ENCODE measurements at places on chromosomes 6 and 20. TPM values are rescaled to one million over a fixed set of nuclear protein-coding genes. Genes with fewer than 3 reads are reported as not detected.
A peak's percentile ranks its signal among the peaks of the same experiment; 100 is the strongest.

Gene DLL1
- 34.7 TPM for total RNA-seq

GRCh38 chr6:89917216-89917615, 22.9 kb downstream of the GJA10 start:
- DNase-seq: no peak
- H3K36me3 ChIP-seq: no peaks in the 10 kb centered on the region
- H3K27ac ChIP-seq: no peak overlapping the region

GRCh38 chr6:153058291-153058690, 55.8 kb upstream of the MTRF1L start:
- no peak overlapping the region for H3K27ac ChIP-seq
- H3K4me3 ChIP-seq: no peak overlapping the region
- H3K27me3 ChIP-seq: no peaks in the 10 kb centered on the region
- no peaks in the 10 kb centered on the region for H3K36me3 ChIP-seq

Gene EPHA7
- total RNA-seq: 9.3 TPM

DNA sequence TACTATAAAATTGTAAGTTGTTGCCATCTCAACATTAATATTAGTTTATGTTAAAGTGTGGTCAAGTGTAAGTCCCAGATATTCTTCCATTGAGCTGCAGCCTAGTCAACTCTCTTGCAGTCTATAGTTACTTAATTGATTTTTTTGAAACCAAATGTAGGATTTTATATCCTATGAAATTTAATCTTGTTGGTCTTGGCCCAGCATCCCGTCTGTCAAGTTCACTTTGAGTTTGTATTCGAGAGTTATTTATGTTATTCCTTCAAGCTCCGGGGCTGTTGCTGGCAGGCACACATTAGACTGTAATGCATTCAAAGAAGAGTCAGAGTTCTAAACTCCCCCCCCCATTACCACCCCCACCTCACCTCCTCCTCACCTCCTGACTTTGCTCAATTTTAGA, 71.0 kb upstream of the SPACA1 start:
- no peak overlapping the region for H3K27ac ChIP-seq
- H3K36me3 ChIP-seq: no peaks in the 10 kb centered on the region
- H3K27me3 ChIP-seq: no peaks in the 10 kb centered on the region

- H3K36me3 ChIP-seq: no peaks in the 10 kb centered on the region
- no peaks in the 10 kb centered on the region for H3K27me3 ChIP-seq
- no peaks in the 10 kb centered on the region for H3K4me1 ChIP-seq
- H3K4me3 ChIP-seq: no peak overlapping the region
- no peak overlapping the region for H3K27ac ChIP-seq
Measured at GRCh38 chr20:42987376-42988114, 202.2 kb downstream of the PTPRT start.

DNA sequence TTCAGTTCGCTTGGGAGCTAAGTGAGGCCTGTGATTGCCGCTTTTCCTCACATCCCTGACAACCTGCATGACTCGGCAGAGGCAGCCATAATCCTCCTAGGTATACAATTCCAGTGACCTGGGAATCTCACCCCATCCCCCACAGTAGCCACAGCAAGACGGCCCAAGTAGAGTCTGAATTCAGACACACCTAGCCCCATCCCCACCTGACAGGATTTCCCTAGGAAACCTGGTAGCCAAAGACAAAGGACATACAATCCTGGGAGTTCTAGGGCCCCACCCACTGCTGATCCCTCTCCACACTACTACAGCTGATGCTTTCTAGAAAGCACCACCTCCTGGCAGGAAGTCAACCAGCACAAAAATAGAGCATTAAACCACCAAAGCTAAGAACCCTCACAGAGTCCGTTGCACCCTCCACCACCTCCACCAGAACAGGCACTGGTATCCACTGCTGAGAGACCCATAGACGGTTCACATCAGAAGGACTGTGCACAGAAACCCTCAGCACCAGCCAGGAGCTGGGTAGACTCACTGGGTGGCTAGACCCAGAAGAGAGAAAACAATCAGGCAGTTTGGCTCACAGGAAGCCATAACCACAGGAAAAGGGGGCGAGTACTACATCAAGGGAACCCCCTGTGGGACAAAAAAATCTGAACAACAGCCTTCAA, 17.9 kb upstream of the RUNX2 start:
- H3K4me3 ChIP-seq: no peak overlapping the region
- peaks cover 4% of the 10 kb centered on the region for H3K4me1 ChIP-seq
- DNase-seq: no peak
- no peaks in the 10 kb centered on the region for H3K36me3 ChIP-seq
- no peaks in the 10 kb centered on the region for H3K27me3 ChIP-seq

DNA sequence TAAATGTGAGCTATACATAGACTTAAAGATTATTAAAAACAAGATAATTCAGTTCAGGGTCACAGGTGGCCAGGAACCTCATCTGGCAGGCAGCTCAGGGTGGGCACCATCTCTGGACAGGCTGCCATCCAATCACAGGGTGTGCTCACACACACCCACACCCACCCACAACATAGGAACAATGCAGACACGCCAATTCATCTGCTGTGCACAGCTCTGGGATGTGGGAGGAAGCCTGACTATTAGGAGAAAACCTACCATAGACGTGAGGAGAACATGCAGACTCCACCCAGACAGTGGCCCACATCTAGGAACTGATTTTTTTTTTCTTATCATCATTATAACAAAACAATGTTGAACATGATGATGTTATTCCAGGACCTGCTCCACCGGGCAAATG, 286.7 kb downstream of the PRL start:
- H3K27ac ChIP-seq: no peak overlapping the region
- H3K27me3 ChIP-seq: no peaks in the 10 kb centered on the region

DNA sequence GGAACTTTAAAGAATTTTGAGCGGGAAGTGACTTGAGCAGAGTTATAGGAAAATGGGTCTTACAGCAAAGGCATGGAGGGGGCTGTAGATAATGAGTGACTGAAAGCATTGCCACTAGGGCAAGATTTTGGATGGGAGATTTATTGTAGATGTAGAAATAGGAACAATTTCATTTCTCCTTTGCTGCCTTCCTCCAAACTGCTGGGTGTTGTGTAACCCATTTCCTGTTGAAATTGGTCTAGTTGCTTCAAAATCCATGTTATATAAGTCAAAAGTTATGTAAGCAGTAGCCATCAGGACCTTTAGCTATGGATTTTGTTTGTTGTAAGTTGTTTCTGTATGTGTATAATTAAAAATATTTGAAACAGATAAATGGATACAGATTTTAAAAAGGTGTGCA, 11.1 kb downstream of the YWHAB start:
- no peak overlapping the region for H3K4me3 ChIP-seq
- peak overlapping the region; percentile 72 for H3K27ac ChIP-seq
- H3K4me1 ChIP-seq: peaks cover 100% of the 10 kb centered on the region
- peaks cover 14% of the 10 kb centered on the region for H3K36me3 ChIP-seq

Gene CPXM1
- total RNA-seq: 0.51 TPM

Gene ULBP2
- not detected for total RNA-seq

DNA sequence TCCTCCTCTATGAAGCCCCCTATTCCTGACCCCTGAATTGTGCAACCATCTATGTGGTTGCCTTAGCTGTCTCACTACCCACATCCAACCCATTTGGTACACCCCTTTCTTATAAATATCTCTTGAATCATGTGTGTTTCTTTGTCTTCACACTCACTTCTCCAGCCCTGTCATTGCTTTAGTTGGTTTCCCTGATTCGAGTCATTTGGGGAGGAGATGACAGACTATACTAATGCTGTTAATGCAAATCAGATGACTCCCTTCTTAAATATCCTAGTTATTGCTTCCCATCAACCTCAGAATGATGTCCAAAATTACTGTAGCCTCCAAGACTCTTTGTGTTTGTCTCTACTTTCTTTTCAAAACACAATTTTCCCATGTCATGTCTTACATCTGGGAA, 23.0 kb downstream of the SLC35D3 start:
- H3K4me3 ChIP-seq: no peak overlapping the region
- no peaks in the 10 kb centered on the region for H3K4me1 ChIP-seq
- no peak overlapping the region for H3K27ac ChIP-seq
- H3K27me3 ChIP-seq: no peaks in the 10 kb centered on the region
- DNase-seq: no peak

DNA sequence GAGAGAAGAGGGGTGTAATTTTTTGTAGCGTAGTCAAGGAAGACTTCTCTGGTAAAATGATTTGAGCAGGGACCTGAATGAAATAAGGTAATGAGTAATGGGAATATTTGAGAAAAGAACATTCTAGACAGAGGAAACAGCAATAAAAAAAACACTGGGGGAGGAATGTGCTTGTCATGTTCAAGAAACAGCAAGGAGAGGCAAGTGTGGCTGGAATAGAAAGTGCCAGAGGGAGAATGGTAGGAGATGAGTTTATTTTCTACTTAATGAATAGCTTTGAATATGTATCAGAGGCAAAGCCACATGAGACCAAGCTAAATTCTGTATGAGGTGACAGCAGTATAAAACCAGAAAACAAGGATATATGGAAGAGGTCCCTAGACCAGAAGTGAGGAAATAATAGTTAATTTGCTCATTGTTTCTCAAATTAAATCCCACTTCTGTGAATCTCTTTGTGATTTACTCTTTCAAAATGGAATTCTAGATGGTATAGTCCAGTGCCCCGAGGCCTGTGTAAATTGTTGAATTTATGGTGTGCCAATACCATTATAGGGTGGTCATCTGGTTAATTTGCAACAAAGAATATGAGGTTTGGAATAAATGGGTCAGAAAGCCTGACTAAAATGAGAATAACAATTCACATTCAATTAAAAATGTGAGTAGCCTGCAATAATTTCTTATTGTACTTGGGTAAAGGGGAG, 170.2 kb downstream of the CDKAL1 start:
- no peak overlapping the region for H3K4me3 ChIP-seq
- no peak for DNase-seq
- no peaks in the 10 kb centered on the region for H3K27me3 ChIP-seq
- H3K27ac ChIP-seq: no peak overlapping the region

Gene CCDC167
- 17.4 TPM for total RNA-seq

DNA sequence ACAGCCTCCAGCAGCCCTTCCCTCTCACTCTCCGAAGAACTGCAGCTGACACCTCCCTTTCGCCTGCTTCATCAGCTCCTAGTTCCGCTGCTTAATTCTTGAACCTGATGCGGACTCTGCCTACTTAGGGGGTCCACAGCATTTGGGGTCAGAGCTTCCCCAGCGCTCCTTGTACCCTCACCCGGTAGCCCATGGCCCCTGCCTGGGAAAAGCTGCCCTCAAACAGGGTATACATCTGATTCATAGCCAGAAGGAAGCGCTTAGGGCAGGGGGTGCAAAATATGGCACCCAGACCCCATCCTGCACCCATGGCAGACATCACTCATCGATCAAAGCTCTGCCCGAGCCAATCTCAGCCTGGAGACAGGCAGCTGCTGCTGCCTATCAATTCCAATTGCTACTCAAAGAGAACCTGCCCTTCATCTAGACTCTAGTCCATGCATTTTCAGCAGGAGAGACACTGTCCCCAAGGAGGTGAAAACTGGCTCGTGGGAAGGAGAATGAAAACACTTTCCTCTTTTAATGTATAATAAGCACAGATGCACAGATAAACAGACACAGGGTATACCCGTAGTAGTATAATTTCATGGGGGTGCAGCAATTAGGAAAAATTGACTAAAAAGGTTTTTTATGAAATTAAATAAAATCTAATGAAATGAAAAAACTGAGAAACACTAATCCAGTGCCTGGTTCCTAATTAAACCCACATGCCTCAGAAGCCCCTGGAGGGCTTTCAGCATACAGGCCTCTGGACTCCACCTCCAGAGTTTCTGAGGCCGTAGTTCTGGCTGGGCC, 194.8 kb downstream of the PREX1 start:
- H3K36me3 ChIP-seq: peaks cover 81% of the 10 kb centered on the region
- no peak overlapping the region for H3K4me3 ChIP-seq
- no peak overlapping the region for H3K27ac ChIP-seq
- H3K4me1 ChIP-seq: peaks cover 11% of the 10 kb centered on the region
- DNase-seq: peak; percentile 38

Gene PRPH2
- 0.60 TPM for total RNA-seq

DNA sequence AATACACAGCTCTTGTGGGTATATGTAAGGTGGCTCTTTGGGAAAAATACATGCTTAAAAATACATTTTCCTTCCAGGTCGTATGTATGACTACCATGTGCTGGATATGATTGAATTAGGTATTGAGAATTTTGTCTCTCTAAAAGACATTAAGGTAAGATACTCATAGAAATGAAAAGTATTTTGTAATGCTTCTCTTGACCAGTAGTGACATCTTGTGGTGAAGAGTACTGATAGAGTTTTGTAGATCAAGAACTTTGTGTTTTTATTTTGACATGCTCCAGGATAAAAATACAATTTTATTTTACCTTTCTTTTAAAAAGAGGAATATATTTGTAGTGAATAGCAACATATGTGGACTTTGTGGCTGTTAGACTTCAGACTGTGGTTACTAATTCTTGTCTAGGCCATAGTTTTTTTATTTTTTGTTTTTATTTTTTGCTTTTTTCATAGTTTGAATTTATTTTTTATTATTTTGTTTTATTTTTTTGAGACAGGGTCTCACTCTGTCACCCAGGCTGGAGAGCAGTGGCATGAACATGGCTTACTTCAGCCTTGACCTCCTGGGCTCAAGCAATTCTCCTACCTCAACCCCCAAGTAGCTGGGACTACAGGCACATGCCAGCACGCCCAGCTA, 17.9 kb downstream of the RPF2 start:
- H3K27me3 ChIP-seq: no peaks in the 10 kb centered on the region
- no peak overlapping the region for H3K4me3 ChIP-seq
- H3K27ac ChIP-seq: no peak overlapping the region
- no peaks in the 10 kb centered on the region for H3K4me1 ChIP-seq

Gene BAK1
- total RNA-seq: 22.9 TPM

DNA sequence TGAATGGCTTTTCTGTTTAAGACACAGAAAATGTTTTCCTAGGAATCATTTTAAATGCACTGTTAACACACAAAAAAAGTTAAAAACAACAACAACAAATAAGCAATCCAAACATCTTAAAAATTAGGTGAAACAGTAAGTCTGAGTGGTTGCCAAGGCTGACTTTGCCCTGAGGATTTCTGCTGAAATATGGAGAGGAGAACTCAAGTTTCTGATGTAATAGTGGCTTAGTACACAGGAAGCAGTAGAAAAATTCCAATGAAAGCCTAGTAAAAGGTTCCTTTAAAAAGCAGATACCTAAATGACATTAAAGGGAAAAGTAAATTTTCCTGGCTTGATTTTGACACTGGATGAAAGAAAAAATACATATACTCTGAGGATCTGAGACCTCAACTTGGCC, 184.2 kb downstream of the EPM2A start:
- H3K4me3 ChIP-seq: no peak overlapping the region
- no peak overlapping the region for H3K27ac ChIP-seq
- H3K36me3 ChIP-seq: no peaks in the 10 kb centered on the region

DNA sequence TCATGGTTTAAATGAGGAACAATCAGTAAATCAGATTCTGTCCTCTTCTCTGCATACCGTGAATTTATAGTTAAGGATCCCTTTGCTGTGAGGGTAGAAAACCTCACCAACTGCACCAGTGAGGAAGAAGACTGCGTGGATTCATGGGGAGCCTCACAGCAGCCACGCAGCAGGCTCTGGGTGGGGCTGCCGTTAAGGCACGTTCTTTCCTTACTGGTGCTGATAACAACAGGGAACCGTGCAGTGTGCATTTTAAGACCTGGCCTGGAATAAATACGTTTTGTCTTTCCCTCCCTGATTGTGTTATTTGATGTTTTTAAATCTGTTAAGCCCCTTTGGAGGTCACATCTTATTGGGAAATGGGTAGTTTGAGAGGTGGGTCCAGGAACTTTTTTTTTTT, 17.6 kb upstream of the MYLK2 start:
- H3K4me1 ChIP-seq: peaks cover 9% of the 10 kb centered on the region
- peaks cover 90% of the 10 kb centered on the region for H3K36me3 ChIP-seq
- no peak overlapping the region for H3K27ac ChIP-seq
- H3K27me3 ChIP-seq: no peaks in the 10 kb centered on the region
- H3K4me3 ChIP-seq: no peak overlapping the region
- no peak for DNase-seq

Measured in spleen (tissue), 13 donors.